ENCODE measurements at places on chromosomes 16 and 17. TPM values are rescaled to one million over a fixed set of nuclear protein-coding genes. Genes with fewer than 3 reads are reported as not detected.

DNA sequence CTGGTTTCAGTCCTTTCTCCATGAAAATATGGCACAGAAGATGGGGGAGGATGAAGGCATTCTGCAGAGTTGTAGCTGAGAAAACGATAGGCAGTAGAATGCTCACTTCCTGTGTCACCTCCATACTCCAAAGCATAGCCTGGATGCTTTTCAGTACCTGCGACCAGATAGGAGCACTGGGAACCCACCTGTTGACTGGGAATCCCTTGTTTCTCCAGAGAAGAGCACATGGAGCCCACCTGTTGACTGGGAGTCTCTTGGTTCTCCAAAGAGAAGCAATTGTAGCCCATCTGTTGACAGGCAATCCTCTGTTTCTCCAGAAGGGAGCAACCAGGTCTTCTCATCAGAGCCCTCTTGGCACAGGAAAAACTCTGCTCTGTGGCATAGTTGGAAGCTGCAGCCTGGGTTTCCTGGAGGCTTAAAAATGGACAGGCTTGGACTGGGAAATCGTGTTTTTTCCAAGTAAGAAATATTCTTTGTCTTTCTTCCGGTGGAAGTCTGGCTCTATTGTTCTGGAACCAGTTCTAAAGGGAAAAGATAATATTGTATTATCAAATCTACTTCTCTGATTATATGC, 13.2 kb downstream of the TERF2IP start:
- no peak for DNase-seq

DNA sequence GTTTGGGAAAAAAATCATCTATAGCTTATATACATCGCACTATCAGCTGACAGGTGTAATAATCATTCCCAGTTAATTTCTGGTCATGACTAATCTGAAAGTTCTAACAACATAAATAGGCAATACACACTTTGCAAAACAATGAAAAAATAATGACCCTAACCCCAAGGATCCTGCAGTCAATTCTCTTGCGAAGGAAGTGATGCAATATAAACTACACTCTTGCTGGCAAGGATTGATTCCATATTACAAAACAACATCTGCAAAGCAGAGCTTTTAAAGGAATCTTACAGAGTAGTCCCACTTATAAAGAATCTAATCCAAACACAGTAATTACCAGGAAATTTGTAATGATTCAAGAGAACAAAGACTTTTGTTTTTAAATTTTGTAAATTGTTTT, 73.4 kb downstream of the MYO1D start:
- no peak for DNase-seq

- no peak for DNase-seq
These were observed 21.9 kb downstream of the AKAP1 start for GRCh38 chr17:57106836-57107497.

GRCh38 chr16:89122322-89122851, 28.7 kb downstream of the ACSF3 start:
- no peak for DNase-seq

TBC1D3I gene
- not detected for total RNA-seq

MYH1 gene
- total RNA-seq: not detected

AGRP gene
- not detected for total RNA-seq

ABCA8 gene
- total RNA-seq: not detected

MAF gene
- total RNA-seq: 0.88 TPM
